ENCODE measurements at places on chromosomes 2 and 18.
A peak's percentile ranks its signal among the peaks of the same experiment; 100 is the strongest.

DNA sequence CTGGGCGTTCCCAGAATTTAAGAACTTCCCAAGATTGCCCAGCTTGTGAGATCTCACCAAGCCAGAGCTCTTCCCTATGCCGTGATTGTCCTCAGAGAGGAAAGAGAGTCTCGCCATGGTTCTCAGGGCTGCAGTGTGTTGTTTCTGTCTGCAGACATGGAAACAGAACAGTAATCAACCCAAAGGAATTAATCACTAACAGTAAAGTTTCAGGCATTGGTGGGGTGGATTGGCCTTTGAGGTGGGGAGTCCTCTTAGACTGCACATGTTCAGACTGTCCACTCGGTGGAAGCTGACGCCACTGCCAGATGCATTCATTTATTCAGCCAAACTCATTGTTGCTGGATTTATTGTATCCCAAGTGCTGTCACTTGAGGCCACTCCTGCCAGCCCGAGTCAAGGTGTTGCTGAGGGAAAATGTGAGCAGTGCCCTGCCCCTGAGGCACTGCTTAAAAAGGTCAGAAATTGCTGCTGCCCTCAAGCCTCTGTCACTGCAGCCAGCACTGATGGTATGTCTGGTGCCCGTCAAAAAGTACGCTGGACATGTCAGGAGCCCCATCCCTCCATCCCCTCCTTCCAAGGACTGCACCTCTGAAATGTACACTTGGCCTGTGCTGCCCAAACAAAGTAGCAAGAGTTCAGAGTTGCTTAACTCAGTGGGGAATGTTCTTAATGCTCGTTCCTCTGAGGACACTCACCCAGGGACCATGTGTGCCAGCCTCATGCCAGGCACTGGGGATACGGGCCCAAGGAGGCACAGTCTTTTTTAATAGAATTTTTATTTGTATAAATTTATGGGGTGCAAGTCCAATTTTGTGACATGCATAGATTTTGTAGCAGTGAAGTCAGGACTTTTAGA is 201.0 kb downstream of the GLI2 start:
- no peak for DNase-seq

GRCh38 chr2:100542418-100542817 is 20.4 kb upstream of the PDCL3 start:
- no peak for DNase-seq

- DNase-seq, result no peak
These were observed 105.6 kb downstream of the TNS1 start for GRCh38 chr2:217897091-217897715.

DNA sequence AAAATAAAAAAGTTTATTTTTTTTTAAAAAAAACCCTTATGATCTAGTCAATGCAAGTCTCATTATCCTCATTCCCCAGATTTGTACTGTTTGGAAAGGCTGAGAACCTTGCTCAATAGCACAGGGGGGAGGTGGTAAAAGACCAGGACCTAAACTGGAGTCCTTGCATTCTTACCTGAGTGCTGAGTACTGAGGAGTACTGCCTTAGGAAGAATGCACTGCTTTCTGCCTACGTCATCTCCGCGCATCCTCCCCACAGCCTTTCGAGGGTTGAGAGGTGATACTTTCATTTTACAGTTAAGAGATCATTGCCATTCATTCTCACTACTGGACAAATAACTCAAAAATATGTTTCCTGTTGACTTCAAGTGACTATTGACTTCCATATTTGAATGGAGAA is 73.8 kb downstream of the MAP3K20 start:
- DNase-seq, result no peak

GRCh38 chr2:136244536-136244885 is 126.6 kb upstream of the CXCR4 start:
- no peak for DNase-seq

DNA sequence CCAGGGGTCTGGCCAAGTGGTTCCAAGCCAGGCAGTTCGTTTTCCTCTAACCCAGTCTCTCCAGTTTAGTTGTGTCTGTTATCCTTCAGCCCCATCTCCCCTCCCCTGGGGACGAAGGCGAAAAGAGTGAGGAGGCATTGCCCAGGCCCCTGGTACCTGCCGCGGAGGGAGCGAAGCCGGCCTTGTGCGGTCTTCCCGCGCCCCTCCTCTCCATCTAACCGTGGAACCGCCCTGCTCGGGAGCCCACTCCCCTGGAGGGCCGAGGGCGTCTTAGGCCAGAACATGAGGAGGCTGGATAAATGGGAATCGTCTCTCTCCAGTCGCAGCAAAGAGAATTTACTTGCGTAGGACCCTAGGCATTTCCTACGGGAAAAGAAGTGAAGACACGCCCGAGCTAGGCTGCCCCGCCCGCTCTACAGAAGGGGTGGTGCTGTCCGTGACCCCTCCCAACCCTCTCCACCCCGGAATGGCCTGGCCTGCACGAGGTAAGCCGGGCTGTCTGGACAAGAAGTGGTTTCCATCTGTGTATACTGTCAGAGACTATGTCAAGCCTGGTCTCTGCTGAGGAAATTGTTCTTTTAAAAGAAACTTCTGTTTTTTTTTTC is 156.2 kb downstream of the MIB1 start:
- no peak for DNase-seq

GRCh38 chr2:42792583-42793333 is at the start of gene HAAO:
Gene HAAO (minus strand): TSS chr2:42792583. CDS start chr2:42792536, 47 bp downstream.
- no peak for DNase-seq

GRCh38 chr2:120862201-120863060 is 126.8 kb downstream of the GLI2 start:
- no peak for DNase-seq

DNA sequence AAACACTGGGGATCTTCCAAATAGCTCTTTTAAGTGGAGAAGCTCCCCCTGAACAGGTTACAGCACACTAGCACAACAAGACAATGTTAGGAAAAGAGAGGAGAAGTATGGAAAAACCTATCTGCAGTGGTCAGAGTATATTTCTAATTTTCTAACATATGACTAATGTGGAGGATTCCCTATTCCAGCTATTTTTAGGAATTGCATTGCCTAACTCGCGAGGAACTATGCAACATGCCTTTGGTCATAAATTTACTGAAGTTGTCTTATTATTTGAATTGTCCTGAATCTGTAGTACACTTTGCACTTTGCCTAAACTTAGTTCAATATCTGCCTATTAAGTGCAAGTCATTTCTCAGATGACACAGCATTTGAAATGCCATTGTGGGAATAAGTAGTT is 381.4 kb downstream of the CCDC85A start:
- no peak for DNase-seq

GRCh38 chr2:189870381-189871085 is 86.3 kb downstream of the PMS1 start:
- DNase-seq, result no peak

DNA sequence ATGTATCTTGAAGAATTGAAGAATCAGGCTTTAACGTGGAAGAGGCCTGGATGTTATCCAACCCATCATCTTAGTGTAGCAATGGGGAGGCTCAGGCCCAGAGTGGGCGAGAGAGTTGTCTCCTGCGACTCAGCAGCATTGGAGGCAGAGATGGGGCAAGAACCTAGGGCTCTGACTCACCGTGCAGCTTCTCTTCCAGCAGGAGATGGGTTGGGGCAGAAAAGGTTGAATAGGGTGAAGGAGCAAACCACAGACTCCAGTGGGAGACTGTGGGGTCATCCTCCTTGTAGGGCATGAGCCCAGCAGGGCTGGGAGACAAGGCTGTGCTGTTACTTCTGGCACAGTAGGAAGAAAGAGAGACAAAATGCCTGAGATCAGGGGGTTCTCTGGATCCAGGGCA is 1.4 kb downstream of the IL36RN start:
- DNase-seq, result no peak

GRCh38 chr2:69781321-69782248 is 39.7 kb downstream of the ANXA4 start:
- no peak for DNase-seq

- DNase-seq, result no peak
These were observed 224.5 kb downstream of the TXNL1 start for GRCh38 chr18:56413862-56414261.

DNA sequence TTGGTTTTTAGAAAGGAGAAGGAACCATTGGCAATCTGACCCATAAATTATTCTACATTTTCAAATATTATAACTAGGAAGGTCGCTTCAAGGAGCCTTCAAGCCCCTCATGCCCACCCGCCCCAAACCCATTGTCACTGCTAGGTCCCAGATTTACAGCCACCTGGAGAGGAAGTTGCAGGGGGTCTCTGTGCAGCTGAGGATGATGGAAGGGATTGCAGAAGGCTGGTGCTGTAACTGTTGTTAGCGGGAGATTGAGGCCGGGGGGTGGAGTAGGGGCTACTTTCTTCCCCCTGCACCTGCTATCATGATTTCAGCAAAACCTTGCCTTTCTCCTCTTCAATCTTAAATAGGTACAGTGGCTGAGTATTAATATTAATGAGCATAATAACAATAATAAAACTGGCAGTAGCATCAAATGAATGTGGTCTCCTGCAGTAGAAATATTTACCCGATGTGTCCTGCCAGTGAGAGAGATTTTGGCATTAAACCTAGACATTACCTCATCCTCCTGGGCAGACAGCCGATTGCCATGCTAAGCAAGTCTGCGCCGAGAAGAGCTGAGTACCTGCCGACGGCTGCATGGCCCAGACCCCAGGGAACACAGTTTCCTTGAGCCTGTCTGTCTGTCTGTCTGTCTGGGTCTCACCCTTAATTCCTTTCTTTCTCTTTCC is 225.4 kb downstream of the FAM210A start:
- peak; percentile 71 for DNase-seq

- DNase-seq, result no peak
These were observed 160.8 kb downstream of the AGPS start for GRCh38 chr2:177553176-177553884.

- DNase-seq, result no peak
These were observed 12.0 kb downstream of the NEDD4L start for GRCh38 chr18:58055890-58056558.

DNA sequence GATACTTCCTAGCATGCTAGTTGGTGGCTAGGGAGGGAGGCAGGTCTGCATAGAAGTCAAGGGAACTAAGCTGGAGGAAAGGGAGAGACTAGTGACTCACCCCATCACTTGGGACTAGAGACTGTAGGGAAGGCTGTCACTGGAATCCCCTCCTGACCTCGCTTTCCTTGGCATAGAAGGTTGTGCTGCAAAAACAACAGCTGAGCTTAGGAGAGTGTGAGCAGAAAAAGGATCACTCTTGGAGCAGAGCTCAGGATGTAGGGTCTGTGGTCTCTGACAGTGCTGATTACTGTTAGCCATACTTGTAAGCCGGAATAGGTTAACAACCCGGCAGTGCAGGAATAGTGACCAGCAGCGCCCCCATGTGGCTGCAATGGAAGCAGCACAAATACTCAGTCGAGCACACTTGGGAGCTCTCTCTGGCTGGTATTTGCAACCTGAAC is 66.9 kb upstream of the SMAD2 start:
- DNase-seq, result no peak

DNA sequence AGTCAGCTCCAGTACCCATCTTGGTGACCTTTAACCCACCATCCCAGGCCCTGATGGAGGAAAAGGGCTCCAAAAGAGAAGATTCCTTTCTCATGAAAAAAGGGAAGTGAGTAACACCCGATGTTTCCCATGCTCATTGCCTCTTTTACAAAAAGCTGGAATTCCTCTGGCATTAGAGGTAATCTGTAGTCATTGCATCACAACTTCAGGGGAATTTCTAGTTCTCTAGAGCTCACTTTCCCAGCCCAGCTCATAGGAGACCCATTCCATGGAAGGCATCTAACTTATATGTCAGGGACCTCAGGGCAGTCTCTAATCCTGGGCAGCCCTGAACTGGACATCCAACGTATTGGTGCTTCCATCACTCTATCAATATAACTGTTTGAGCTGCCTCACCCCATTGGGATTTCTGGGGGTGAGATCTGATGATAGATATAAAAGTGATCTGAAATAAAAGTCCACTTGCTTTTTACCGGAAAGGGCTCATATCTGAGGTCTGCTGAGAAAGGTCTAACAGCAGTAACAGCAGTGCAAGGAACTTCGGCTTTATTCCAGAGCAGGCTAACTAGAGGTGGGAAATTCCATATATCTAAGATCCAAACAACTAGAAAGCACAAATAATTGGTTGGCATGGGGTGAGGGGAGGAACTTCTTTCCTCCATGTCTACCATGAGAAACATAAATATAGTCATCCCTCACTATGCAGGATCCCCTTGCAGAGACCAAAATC is 106.1 kb downstream of the ETAA1 start:
- DNase-seq, result no peak

All from NCI-H1092 (cell line).